ENCODE measurements at places on chromosomes 12 and 14.

- DNase-seq: no peak
Observed at GRCh38 chr14:93286212-93286890, 46.5 kb downstream of the BTBD7 start.

GRCh38 chr14:24784981-24785380 is 151.0 kb upstream of the GZMB start:
- DNase-seq: no peak

GRCh38 chr14:52110441-52111086 is 41.7 kb upstream of the NID2 start:
- no peak for DNase-seq

DNA sequence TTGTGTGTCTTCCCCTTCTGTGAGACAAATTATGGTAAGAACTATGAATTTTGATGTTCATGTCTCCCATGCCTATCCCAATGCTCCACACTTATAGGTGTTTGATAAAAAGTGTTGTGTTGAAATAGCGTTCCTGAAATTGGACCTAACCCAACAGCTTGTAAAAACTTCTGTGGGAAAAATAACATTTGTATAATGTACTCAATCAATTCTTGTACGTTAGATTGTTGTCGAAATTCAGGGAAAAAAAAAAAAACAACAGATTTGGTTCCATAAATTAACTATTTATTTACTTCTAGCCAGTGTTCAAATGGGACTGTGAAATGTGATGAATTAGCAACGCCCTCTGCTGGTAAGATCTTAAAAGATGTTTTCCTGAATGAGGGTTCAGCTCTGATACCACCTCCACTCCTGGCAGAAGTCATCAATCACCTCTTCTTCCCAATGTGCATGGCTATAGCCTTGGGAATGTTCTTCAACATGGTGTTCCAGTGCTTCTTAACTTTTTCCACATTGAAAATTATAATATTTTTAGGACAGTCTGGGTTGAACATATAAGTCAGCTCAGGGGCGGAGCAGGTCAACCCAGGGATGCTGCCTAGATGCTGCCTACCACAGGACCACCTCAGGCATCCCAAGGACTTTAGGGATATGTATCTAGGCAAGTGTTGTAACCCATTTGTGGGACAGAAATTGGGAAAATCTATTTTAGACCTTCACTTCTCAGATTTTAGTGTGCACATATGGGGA is 170.6 kb downstream of the OTOGL start:
- DNase-seq: no peak

- no peak for DNase-seq
Observed at GRCh38 chr14:23117371-23118020, 1.6 kb downstream of the CEBPE start.

All from suprapubic skin (tissue), 4 donors.